ENCODE measurements at places on chromosomes 11 and 22.

GRCh38 chr11:102643941-102644340 lies 18.8 kb upstream of the MMP20 start:
- H3K36me3 ChIP-seq, result no peaks in the 10 kb centered on the region
- no peak overlapping the region for H3K4me3 ChIP-seq
- peaks cover 12% of the 10 kb centered on the region for H3K4me1 ChIP-seq
- no peak overlapping the region for H3K27ac ChIP-seq

DNA sequence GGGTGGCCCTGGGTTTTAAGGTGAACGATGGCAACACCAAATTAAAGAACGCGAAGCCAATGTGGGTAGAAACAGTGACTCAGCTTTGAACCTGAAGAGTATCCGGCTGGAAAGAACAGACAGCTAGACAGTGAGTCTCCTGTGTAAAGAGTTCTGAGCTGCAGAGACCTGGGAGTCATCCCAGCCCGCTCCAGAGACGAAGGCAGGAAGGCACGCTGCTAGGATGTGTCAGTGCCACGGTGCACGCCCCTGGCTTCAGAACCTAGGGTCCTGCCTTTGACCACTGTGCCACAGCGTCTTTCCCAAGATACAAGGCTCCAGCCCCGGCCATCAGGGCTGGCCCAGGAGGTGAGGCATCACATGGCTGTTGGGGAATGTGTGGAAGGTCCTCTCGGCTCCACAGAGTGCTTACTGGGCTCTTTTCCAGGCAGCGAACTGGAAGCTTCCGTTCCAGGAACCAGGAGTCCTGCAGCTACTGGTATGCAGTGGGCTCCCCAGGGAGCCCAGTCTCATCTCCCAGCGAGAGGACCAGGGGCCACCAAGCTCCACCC lies 29.9 kb downstream of the LRFN4 start:
- peaks cover 6% of the 10 kb centered on the region for H3K36me3 ChIP-seq
- H3K4me1 ChIP-seq, result peaks cover 64% of the 10 kb centered on the region
- H3K4me3 ChIP-seq, result no peak overlapping the region
- no peak for DNase-seq
- H3K27me3 ChIP-seq, result peaks cover 8% of the 10 kb centered on the region

DNA sequence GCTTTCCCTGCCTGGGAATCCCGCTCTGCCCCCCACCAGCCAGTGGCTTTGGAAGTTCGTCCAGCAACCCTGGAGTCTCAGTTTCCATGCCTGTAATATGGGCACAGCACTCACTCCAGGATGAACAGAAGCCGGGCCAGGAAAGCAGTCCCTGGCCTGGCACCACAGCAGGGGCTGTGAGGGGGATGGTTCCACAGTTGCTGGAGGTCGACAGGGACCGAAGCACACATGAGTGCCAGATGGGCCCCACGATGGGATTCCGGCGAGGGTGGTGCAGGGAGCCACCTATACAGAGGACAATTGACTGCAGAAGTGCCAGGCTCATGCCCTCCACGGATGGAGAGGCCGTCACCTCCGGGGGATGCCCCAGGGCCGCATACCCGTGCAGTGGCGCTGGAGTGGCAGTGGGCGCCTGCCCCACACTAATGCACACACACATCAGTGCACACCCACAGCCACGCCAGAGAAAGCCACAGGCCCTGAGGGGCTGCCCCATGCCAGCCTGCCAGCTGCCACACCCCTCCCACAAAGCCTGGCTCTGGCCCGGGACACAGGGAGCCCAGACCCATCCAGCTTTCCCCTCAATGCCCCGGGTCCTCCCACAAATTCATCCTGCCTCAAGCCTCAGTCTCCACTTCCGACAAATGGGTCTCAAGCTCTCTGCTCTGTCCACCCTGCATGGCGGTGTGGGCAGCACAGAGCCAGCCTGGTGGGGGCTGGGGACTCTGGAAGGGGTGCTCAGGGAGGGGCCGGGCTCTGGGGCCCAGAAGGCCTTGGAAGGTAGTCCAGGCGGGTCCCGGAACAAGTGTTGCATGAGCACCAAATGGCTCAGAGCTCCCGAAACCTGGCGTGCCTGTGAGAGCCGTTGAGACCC lies 9.7 kb downstream of the ASCL2 start:
- peaks cover 9% of the 10 kb centered on the region for H3K27me3 ChIP-seq
- DNase-seq, result no peak
- peaks cover 17% of the 10 kb centered on the region for H3K4me1 ChIP-seq
- H3K27ac ChIP-seq, result no peak overlapping the region

GRCh38 chr11:47467357-47467756 lies 18.4 kb upstream of the RAPSN start:
- peaks cover 60% of the 10 kb centered on the region for H3K36me3 ChIP-seq
- H3K27ac ChIP-seq, result peak overlapping the region; percentile 94
- no peak overlapping the region for H3K4me3 ChIP-seq
- DNase-seq, result no peak

GRCh38 chr11:21965221-21965620 lies 227.7 kb upstream of the ANO5 start:
- H3K27me3 ChIP-seq, result no peaks in the 10 kb centered on the region
- no peak for DNase-seq
- H3K36me3 ChIP-seq, result no peaks in the 10 kb centered on the region
- H3K27ac ChIP-seq, result no peak overlapping the region
- H3K4me1 ChIP-seq, result no peaks in the 10 kb centered on the region

DNA sequence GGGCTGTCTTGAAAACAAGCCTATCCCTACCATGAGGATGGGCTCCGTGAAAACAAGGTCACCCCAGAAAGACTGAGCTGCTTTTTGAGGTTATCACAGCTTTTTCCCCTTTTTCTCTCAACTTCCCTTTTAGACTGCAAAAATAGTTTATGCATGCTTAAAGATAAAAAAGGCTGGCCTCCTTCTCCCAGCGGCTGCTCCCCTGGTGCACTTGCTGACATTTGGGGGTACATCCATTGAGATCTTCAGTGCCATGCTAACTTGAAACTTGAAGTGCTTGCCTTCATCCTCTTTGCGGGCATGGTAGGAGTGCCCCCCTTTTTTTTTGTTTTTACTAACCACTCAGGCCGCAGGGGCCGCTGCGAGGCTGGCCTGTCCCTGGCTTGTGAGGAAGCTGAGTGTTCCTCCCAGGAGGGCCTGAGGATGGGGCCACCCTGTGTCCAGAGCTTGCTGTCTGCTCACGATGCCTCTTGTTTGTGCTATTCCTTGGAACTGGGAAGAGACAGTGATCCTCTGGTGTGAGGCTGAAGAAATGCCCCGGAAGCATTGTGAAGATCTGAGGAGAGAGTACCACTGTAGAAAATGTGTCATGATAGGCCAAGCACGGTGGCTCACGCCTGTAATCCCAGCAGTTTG lies 2.2 kb downstream of the TANGO2 start:
- H3K27me3 ChIP-seq, result peaks cover 36% of the 10 kb centered on the region
- H3K4me3 ChIP-seq, result no peak overlapping the region
- H3K36me3 ChIP-seq, result no peaks in the 10 kb centered on the region
- no peak for DNase-seq
- H3K4me1 ChIP-seq, result peaks cover 14% of the 10 kb centered on the region

- H3K27ac ChIP-seq, result no peak overlapping the region
- no peak overlapping the region for H3K4me3 ChIP-seq
- no peaks in the 10 kb centered on the region for H3K36me3 ChIP-seq
- H3K27me3 ChIP-seq, result no peaks in the 10 kb centered on the region
Measured at GRCh38 chr22:20247010-20247505, 21.1 kb downstream of the RTN4R start.

- no peak for DNase-seq
- no peak overlapping the region for H3K4me3 ChIP-seq
- no peaks in the 10 kb centered on the region for H3K4me1 ChIP-seq
- H3K27ac ChIP-seq, result no peak overlapping the region
Measured at GRCh38 chr11:1559111-1559951, 12.7 kb downstream of the DUSP8 start.

DNA sequence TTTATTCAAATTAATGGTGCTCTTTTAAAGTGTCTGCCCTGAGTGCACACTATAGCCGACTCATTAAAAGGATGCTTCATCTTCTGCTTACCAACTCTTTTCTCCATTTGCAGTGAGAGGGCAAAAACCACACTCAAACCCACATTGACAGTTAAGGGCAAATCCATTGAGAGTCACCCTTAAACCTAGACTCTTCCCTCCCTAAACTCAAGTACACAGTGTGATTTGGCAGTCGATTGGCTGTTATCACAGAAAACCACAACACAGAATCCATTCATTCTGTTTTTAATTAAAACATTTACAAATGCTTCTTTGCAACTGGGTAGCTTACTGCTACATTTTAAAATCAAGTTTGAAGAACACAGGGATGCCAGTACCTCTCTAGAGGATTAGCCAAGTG lies 120.0 kb downstream of the CADM1 start:
- H3K27me3 ChIP-seq, result no peaks in the 10 kb centered on the region
- H3K36me3 ChIP-seq, result peaks cover 17% of the 10 kb centered on the region
- H3K4me1 ChIP-seq, result peaks cover 33% of the 10 kb centered on the region
- no peak overlapping the region for H3K4me3 ChIP-seq

DNA sequence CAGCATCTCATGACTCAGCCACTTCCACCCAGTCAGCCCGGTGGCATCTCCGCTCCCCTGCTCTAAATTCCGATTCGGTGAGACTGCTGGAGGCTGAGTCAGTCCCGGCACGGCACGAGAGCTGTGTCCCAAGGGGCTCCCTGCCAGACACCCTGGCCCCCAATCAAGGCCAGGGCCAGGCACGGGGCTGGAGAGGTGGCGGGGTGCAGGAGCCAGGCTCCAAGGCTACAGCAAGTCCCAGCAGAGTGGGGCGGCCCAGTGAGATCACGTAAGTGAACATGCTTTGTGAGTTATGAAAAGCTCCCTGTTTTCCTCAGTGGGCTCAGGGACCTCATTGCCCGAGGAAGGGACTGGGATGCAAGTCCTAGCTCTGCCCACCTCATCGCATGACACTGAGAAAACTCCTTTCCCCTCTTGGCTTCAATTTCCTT lies 3.0 kb downstream of the C11orf68 start:
- H3K4me3 ChIP-seq, result no peak overlapping the region
- peaks cover 41% of the 10 kb centered on the region for H3K4me1 ChIP-seq
- no peak for DNase-seq
- H3K27ac ChIP-seq, result no peak overlapping the region
- H3K27me3 ChIP-seq, result peaks cover 3% of the 10 kb centered on the region

DNA sequence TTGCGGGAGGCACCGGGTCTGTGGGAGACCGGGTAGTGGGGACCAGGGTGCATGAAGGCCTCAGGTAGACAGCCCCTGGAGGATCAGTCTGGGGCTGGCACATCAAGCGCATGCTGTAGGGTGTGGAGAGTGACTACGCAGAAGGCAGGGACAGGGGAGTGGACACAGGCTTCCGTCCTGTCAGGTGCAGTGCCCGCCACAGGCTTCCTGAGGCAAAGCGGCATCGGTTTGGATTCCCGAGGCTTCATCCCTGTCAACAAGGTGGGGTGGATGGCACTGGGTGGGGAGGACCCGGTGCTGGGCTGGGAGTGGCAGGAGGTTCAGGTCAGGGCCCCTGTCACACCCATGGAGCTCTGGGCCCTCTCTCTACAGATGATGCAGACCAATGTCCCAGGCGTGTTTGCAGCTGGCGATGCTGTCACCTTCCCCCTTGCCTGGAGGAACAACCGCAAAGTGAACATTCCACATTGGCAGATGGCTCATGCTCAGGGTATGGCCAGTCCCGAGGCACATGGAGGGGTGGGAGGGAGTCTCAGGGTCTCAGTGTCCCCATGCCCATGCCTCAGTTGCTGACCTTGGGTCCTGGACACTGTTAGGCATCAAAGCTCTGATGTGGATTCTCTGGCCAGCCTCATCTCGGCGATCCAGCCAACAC lies 4.5 kb upstream of the LZTR1 start:
- H3K4me1 ChIP-seq, result peaks cover 33% of the 10 kb centered on the region
- no peak overlapping the region for H3K27ac ChIP-seq
- H3K4me3 ChIP-seq, result no peak overlapping the region
- no peak for DNase-seq
- no peaks in the 10 kb centered on the region for H3K36me3 ChIP-seq

- H3K4me3 ChIP-seq, result no peak overlapping the region
- no peak for DNase-seq
- peak overlapping the region; percentile 69 for H3K27ac ChIP-seq
- H3K27me3 ChIP-seq, result no peaks in the 10 kb centered on the region
- peaks cover 29% of the 10 kb centered on the region for H3K4me1 ChIP-seq
- H3K36me3 ChIP-seq, result peaks cover 10% of the 10 kb centered on the region
Measured at GRCh38 chr22:21445437-21446127, 21.6 kb upstream of the TMEM191C start.

DNA sequence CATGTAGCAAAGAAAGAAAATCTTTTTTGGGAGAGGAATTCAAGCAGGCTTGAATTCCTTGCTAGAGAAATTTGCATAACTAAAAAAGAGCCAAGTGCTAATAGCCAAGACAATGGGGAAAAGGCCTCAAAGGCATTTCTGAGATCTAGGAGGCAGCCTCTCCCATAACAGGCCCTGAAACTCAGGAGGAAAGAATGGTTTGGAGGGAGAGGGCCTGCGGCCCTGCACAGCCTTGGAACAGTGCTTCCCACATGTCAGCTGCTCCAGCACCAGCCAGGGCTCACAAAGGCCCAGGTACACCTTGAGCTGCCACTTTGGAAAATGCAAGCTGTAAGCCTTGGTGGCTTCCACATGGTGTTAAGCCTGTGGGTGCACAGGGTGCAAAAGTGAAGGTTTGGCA lies 55.5 kb upstream of the TSPAN18 start:
- DNase-seq, result no peak
- no peak overlapping the region for H3K27ac ChIP-seq
- H3K4me3 ChIP-seq, result no peak overlapping the region
- H3K4me1 ChIP-seq, result peaks cover 5% of the 10 kb centered on the region
- peaks cover 13% of the 10 kb centered on the region for H3K27me3 ChIP-seq

DNA sequence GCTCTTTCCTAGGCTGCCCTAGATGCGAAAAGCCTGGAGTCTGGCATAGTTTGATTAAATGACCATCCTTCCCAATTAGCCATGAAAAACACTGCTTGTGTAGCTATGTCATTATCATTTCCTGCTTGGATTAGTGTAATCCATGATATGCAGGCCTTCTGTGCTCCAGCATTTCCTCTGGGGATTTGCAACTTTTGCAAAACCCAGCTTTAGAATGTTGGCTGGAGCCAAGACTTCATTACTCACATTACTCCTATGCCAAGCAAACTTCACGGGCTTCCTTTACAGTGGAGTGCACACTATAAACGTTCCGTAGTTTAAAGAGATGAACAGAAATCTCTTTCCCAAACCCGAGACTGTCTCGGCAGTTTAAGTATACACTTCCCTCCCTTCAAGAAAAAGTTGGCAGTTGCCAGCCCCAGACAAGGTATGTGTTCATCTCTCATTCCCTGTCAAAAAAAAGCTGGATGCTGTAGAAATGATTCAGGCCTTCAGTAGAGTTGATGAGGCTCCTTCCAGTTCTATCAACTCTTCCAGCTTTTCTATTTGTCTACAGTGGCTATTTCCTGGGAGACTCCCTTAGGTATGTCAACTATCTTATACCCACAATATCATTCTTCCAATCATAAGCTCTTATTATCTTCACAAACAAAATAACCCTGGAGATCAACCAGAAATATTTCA lies 180.0 kb downstream of the MAML2 start:
- H3K4me3 ChIP-seq, result no peak overlapping the region
- peaks cover 4% of the 10 kb centered on the region for H3K27me3 ChIP-seq
- no peak overlapping the region for H3K27ac ChIP-seq
- peaks cover 6% of the 10 kb centered on the region for H3K36me3 ChIP-seq

DNA sequence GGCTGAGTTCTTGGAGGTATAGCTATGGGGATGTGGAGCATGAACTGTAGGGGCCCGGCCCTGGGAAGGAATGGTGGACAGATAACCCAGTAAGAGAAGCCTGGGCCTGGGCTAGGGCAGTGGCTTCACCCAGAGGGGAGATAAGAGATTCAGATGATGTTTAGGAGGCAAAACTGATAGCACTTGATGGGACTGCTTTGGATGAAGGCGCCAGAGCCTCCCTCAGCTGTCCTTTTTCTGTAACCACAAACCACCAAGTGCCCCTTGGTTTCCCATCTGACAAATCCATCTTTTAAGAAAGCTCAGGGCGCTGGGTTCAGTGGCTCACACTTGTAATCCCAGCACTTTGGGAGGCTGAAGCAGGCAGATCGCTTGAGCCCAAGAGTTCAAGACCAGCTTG lies 23.4 kb downstream of the RELT start:
- no peak for DNase-seq
- peaks cover 5% of the 10 kb centered on the region for H3K36me3 ChIP-seq
- H3K27me3 ChIP-seq, result peaks cover 3% of the 10 kb centered on the region
- H3K27ac ChIP-seq, result peak overlapping the region; percentile 34

Measured in nephron progenitor cell (in vitro differentiated cells).